ENCODE measurements at places on chromosomes 2 and 18.

DNA sequence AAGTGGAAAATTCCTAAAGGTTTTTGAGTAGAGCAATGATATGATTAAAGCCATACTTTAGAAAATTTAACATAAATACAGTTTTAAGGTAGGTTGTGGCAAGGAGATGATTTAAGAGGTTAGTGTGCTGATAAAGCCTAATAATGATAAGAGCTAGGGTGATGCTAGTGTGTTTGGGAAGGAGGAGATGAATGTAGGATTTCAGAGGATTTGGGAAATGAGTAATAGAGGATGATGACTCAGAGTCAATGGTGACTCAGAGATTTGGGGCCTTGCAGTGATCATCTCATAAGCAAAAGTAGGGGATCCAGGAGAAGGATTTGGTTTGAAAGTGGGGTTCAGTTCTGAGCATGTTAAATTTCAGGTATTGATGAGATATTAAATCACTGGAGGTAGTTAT is 23.3 kb downstream of the STAMBP start:
- no peak for DNase-seq

DNA sequence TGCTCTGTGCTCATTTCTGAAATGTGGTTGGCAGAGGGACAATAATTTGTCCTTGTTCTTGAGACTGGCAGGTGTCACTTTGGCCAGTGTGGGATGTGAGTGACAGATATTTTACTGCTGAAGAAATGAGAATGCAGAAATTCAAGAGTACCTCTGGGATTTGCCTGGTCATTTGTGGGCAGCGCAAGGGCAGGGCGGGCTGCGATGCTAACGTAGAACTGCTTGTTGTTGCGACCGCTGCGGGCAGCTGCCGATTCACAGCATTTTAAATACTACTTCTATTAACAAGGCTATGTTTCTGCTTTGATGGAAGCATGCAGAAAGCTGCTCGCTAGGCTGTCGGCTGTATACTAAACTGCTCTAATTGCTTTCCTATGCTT is 268.6 kb downstream of the FIGN start:
- DNase-seq: no peak

- no peak for DNase-seq
Observed at GRCh38 chr2:219125225-219125885, 35.3 kb downstream of the NHEJ1 start.

GRCh38 chr2:12971581-12972365 is 255.0 kb downstream of the TRIB2 start:
- DNase-seq: no peak

GRCh38 chr2:54568876-54569321 is 112.8 kb downstream of the SPTBN1 start:
- DNase-seq: no peak

- no peak for DNase-seq
Observed at GRCh38 chr2:11752906-11753305, 6.5 kb downstream of the LPIN1 start.

- DNase-seq: no peak
Observed at GRCh38 chr2:123688231-123688940, 336.7 kb upstream of the CNTNAP5 start.

GRCh38 chr18:64103986-64104385 is 44.9 kb downstream of the LINC00305 start:
- DNase-seq: no peak

DNA sequence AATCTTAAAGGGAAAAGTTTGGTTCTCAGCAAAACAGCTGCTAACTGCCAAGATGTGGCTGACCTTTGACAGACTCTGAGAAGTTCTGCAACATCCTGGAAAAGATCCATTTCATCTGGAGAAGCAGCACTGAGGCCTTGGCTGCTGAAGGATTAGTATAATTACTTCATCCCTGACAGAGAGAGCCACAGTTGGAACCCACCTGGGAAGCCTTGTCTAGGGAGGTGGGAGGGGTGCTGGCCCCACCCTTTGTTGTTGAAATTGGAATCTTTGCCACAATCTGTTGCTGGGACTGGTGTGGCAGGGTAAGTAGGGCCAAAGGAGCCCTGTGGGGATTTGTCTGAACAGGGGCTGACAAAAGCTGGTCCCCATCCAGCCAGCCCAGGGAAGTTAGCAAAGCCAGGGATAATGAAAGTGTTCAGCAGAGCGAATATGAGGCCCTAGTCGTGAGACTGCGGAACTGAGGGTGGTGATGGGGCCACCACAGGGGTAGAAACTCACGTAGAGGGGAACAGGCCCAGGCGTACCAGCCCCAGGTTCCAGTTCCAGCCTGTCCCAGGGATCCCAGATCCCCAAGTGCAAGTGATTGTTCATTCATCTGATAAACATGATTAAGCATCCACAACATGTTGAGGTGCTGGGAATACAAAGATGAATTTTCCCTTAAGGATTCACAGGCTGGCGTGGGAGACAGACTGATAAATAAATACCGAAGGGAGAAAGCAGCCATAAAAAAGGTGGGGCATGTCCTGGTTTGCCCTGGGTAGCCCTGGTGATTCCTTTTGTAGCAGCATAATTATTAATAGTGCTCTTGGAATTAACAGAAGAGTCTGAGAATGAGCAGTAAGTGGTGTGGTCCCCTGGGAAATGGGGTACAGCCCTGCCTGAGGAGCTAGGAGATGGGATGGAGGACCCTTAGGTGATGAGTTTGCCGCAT is 60.0 kb downstream of the MYO1B start:
- no peak for DNase-seq

GRCh38 chr2:150133623-150134022 is 353.8 kb downstream of the RND3 start:
- no peak for DNase-seq

GRCh38 chr18:3814816-3815215 is 364.8 kb downstream of the TGIF1 start:
- no peak for DNase-seq

DNA sequence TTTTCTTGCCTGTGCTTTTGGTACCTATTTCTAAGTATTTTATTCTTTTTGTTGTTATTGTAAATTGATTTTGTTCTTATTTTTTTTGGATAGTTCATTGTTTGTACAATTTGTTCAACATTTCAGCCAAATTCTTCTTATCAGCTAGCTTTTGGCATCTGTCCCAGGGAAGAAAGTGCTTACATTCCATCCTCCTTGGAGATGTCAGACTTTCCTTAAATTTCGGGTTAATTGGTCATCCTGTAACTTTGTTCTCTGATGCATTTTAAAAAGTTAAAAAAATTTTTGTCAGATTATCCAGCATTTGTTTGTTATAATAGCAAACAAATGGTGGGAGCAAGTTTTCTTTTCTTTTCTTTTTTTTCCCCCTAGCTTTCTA is 60.3 kb downstream of the PTH2R start:
- no peak for DNase-seq

GRCh38 chr2:17539611-17540092 is 844 bp upstream of the VSNL1 start:
- no peak for DNase-seq

- no peak for DNase-seq
Observed at GRCh38 chr2:12421046-12421445, 295.7 kb upstream of the TRIB2 start.

DNA sequence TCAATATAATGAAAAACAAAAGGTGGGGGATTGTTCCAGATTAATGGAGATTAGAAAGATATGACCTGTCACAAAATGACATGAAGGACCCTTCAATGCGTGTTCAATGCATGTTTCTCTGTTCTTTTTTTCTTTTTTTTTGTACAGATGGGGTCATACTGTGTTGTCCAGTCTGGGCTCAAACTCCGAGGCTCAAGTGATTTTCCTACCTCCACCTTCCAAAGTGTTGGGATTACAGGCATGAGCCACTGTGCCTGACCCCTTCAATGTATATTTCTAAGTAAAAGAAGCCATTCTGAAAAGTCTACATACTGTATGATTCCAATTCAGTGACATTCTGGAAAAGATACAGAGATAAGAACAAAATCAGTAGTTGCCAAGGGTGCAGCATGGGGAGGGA is 32.8 kb downstream of the C2orf76 start:
- no peak for DNase-seq

DNA sequence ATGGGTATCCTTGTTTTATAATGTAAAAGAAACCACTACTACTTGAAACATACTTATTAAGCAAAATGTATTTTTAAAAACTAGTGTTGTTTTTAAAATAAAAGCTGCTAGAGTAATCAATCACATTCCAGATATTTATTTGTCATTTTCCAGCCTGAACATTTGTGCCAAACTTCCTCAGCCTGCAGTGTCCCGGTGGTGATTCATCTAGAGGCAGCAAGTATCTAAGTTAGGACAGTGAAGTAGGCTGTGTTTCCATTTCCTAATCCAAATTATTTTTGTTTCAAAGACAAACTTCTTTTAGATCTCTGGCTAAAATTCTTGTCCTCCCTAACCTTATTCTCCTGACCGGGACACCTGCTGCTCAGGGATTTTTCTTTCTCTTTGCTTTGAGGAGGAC is 12.8 kb upstream of the GCG start:
- DNase-seq: no peak

DNA sequence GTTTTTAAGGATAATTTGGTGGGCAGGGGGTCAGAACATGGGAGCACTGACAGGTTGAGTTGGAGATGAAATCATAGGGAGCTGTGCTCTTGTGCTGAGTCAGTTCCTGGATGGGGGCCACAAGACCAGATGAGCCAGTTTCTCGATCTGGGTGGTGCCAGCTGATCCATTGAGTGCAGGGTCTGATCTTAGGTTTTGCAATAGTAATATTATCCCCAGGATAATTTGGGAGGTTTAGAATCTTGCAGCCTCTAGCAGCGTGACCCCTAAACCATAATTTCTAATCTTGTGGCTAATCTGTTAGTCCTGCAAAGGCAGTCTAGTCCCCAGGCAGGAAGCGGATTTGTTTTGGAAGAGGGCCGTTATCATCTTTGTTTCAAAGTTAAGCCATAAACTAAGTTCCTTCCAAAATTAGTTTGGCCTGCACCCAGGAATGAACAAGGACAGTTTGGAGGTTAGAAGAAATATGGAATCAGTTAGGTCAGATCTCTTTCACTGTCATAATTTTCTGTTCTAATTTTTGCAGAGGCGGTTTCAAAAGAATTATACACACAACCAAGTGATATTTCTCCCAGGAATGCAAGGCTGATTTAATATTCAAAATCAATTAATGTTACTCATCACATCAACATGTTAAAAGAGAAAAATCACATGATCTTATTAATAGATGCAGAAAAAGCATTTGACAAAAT is 23.0 kb downstream of the DBI start:
- DNase-seq: peak; percentile 45

GRCh38 chr18:35653392-35654135 is 72.0 kb downstream of the GALNT1 start:
- no peak for DNase-seq

GRCh38 chr2:113166187-113166645 is 7.6 kb upstream of the PSD4 start:
- peak; percentile 53 for DNase-seq

DNA sequence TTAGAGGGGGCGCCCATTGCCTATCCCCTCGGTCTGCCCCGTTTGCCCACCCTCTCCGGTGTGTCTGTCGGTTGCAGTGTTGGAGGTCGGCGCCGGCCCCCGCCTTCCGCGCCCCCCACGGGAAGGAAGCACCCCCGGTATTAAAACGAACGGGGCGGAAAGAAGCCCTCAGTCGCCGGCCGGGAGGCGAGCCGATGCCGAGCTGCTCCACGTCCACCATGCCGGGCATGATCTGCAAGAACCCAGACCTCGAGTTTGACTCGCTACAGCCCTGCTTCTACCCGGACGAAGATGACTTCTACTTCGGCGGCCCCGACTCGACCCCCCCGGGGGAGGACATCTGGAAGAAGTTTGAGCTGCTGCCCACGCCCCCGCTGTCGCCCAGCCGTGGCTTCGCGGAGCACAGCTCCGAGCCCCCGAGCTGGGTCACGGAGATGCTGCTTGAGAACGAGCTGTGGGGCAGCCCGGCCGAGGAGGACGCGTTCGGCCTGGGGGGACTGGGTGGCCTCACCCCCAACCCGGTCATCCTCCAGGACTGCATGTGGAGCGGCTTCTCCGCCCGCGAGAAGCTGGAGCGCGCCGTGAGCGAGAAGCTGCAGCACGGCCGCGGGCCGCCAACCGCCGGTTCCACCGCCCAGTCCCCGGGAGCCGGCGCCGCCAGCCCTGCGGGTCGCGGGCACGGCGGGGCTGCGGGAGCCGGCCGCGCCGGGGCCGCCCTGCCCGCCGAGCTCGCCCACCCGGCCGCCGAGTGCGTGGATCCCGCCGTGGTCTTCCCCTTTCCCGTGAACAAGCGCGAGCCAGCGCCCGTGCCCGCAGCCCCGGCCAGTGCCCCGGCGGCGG is 1.7 kb downstream of the MYCN start:
- DNase-seq: peak; percentile 87

- no peak for DNase-seq
Observed at GRCh38 chr18:26840965-26841364, 24.5 kb downstream of the AQP4 start.

DNA sequence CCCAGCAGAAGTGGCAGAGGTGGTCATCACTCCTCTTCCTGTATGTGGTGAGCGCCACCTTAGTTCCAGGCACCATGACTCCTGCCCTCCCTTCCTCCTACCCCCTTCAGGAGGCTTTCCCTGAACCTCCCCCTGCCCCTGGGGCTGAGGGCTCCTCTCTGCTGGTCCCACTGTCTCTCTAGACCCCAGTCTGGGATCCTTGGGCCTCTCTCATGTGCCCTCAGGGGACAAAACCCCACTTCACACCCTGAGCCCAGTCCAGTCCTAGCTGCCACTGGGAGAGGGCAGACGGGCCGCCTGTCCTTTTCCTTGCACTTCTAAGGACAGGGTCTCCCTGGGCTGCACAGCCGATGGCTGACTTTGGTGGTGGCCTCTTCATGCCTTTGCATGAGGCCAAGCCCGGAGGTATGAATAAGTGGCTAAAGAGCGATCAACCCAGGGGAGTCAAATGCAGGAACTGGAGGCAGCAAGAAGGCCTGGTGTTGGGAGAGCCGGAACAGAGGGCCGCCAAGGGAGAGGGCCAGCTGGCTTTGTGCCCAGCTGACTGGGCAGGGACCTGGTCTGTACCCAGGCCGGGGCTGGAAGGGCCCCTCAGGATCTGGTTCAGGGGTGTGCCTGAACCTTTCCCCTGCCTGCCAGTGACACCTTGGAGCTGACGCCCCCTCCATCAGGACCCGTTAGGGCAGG is 29.5 kb downstream of the GLI2 start:
- no peak for DNase-seq

GRCh38 chr2:17717666-17718065 is 35.9 kb downstream of the SMC6 start:
- no peak for DNase-seq

DNA sequence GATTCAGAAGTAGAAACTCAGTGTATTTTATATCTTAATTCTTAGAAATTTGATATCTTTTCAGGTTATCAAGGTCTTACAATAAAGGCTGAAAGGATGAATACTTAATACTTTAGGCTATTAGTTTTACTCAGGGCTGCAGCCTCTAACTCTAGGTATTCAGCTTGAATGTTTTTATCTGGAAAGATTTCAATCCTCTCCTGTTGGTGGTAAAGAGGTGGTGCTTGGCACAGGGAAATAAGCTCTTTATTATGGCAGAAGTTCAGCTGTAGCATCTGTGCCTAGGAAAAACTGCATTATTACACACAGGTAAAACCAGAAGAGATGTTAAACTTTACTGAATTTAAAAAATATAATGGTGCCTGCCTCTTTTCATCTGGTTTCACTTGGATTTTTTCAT is 11.1 kb downstream of the ACVR2A start:
- no peak for DNase-seq

DNA sequence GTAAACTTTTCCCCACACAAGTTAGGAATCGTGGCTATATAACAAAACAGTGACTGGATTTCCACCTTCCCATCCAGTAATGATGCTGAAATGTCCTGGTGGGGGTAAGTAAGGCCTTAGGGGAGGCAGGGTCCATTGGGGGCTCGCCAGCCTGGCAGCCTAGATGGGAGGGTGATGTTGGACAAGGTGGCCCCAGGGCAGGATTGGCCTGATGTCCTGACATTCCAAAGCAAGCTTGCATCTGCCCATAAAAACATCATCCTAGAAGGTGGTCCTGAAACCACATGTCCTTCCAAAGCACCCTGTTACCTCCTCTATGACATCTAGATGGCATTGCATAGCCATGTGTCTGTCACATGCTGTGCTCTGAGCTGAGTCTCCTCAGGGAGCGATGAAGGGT is 54.1 kb upstream of the RAB6C start:
- DNase-seq: no peak
